ENCODE measurements at places on chromosomes 16 and 17.

- no peak for DNase-seq
Observed at GRCh38 chr17:14318918-14319205, 18.0 kb downstream of the HS3ST3B1 start.

- DNase-seq = no peak
Observed at GRCh38 chr16:85002099-85002541, 9.2 kb downstream of the ZDHHC7 start.

GRCh38 chr16:77457046-77457445 is 22.2 kb upstream of the ADAMTS18 start:
- no peak for DNase-seq

GRCh38 chr17:781805-782731 is at the start of the genes GLOD4 and MRM3:
Gene GLOD4 (minus strand): TSS chr17:782280. CDS start chr17:782255, 25 bp downstream.
Gene MRM3 (plus strand): TSS chr17:782353. CDS start chr17:782379, 26 bp downstream.
- peak; percentile 92 for DNase-seq

- DNase-seq = no peak
Observed at GRCh38 chr17:81383504-81384421, 11.5 kb upstream of the BAHCC1 start.

Measured in renal cortex interstitium (tissue), 15 donors.